SIG-M5 (cell line): ENCODE measurements at places on chromosomes 4 and X.

DNA sequence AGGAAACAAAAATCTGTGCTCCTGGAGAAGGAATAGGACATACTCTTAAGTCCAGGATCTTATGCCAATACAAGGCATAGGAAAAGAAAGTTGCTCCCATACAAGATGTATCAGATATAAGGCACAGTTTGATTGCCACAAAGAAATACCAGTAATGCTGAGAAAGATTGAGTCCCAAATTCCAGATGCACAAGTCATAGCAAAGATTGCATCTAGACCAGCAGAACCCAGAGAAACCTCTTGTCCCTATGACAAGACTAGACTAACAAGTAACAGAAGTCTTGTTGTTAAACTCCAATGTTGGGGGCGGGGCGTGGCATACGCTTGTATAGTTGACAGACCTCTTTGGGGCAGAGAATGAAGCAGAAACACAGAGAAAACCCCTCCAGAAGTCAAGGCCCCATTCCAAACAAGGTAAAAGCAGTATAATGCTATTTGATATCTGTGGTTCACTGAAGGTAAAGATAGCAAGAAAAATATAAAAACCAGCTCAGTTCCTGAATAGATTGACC lies 671.5 kb upstream of the GRIA3 start:
- DNase-seq, result no peak

DNA sequence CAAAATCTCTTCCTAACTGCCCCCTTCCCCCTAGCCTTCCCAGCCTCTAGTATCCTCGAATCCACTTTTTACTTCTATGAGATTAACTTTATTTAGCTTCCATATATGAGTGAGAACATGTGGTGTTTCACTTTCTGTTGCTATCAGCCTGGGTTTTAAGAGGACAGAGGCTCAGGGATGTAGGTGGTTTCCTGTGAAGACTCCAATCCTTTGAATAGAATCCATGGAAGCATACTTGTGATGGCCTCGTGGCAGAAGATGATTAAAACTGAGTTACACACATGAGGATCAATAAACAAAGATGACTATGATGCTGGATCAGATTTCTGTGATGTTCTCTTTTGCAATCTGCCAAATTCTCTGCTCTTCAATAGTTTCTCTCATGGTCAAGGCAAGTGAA lies 29.8 kb downstream of the CD99L2 start:
- no peak for DNase-seq

DNA sequence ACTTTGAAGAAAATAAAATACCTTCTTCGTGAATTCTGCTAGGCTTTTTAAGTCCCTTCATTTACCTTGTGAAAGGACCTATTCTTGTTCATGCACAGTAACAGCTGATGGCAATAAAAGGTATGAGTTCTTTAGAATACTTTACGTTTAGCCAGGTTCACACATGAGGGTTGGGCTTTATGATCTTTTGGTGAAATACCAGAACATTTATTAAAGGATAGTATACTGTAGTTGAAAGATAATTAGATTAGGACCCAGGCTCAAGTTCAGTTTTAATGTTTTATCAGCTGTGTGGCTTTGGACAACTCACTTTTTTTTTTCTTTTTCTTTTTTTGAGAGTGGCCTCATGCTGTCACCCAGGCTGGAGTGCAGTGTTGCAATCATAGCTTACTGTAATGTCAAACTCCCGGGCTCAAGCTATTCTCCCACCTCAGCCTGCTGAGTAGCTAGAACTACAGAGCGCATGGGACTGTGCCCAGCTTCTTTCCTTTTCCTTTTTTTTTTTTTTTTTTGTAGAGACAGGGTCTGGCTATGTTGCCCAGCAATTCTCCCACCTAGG lies 28.2 kb upstream of the NEIL3 start:
- no peak for DNase-seq

GRCh38 chrX:153526801-153527200 lies 9.4 kb downstream of the ATP2B3 start:
- DNase-seq, result no peak

DNA sequence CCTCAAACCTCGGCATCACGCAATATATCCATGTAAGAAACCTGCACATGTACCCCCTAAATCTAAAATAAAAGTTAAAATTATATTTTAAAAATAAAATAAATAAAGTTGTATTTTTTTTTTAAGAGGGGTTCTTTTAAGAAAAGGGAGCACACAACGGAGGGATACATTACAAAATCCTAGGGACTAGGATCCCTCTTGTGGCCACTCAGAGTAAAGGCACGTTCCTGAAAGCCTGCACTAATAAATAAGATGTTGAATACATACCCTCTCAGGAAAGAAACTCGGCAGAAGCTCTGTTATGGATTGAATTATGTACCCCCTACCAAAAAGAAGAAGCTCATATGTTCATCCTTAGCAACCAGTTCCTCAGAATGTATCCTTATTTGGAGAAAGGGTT lies 50.9 kb upstream of the PRDX4 start:
- no peak for DNase-seq

GRCh38 chr4:121392426-121393086 lies 11.7 kb upstream of the QRFPR start:
- DNase-seq, result no peak

GRCh38 chr4:93814722-93815121 lies 13.8 kb upstream of the ATOH1 start:
- DNase-seq, result no peak

GRCh38 chr4:64883087-64883807 lies 474.0 kb upstream of the TECRL start:
- DNase-seq, result no peak

- no peak for DNase-seq
Observed at GRCh38 chr4:174910271-174910670, 7.9 kb upstream of the ADAM29 start.

GRCh38 chr4:1797861-1798579 lies 4.9 kb downstream of the FGFR3 start:
- DNase-seq, result no peak

- DNase-seq, result no peak
Observed at GRCh38 chr4:124433500-124433899, 279.0 kb downstream of the ANKRD50 start.

DNA sequence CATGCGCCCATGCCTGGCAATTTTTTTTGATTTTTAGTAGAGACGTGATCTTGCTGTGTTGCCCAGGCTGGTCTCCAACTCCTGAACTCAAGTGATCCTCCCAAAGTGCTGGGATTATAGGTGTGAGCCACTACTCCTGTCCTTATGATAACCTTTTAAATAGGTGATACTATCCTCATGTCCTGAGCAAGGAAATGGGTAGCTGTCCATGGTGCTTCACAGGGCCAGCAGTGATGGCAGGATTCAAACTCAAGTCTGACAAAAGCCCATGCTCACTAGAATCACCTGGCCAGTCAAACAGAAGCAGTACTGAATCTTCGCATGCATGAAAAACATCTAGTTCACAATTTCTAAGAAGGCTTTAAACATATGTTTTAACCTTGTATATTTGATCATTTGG lies 235.1 kb downstream of the NR3C2 start:
- DNase-seq, result no peak

DNA sequence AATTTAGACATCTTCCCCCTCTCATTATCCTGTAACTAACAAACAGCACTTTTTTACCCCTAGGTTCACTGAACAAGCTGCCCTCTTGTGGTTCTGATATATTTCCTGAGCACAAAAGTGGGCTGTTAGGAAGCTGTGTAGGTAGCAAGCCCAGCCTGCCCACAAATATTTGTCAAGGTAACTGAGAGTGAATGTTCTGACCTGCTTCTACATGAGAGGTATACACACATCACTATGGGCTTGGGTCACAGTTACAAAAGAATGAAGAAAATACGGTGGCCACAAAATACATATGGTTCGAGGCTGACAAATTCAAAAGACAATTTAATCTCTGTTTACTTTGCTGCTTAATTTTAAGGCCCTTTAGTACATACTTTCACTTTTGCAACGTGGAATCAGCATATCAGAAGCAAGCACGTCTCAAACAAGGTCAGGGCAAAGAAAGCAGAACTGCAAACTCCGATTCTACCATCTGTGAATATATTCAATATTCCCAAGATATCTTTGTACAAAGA lies 78.7 kb downstream of the RBM47 start:
- DNase-seq, result no peak

- DNase-seq, result no peak
Observed at GRCh38 chr4:186755550-186756519, 32.2 kb upstream of the FAT1 start.

- no peak for DNase-seq
Observed at GRCh38 chrX:122913764-122914163, 270.3 kb upstream of the GRIA3 start.

GRCh38 chr4:16760617-16761363 lies 137.7 kb downstream of the LDB2 start:
- DNase-seq, result no peak

DNA sequence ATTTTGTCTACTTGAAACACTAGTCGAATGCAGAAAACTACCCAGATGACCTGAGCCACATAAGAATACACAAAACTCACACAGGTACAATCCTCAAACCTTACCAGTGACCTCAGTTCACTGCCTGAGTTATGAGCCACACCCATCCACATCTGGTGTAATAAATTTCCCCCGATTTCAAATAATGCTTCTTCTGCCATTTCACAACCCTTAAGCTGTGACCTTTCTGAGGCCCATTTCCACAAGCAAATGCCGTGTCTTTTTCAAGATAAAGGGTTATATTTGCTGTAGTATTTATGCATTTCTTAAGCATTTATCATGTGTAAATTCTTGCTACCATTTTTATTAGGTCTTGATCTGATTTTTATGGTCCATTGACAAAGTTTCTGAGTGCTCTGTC lies 1.8 kb upstream of the ARHGEF38 start:
- no peak for DNase-seq

DNA sequence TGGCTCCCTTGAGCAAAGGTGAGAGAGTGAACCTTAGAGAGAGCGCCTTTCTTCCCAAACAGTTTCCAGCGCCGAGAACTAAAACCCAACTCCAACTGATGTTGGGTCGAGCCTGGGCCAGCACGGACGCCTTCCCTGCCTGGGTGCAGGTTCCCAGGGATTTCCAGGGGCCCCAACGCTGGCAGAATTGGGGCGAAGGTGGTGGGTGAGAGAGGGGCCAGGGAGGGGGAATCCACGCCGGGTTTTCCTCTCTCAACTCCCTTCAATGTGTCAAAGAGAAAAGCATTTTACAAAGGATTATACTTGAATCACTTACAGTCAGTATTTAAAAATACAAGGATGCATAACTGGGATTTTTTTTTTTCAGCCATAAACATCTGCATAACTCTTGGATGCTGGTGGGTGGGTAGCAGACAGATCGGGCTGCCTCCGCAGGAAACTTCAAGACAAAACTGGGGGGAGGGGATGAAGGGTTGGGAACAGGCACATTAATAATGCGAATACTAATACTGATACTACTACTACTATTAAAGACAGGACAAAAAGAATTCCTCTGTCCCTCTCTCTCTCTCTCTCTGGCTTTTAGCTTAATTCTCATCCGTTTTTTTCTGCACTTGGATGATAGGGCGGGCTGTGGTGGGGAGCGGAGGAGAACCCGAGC lies 1.3 kb upstream of the ARX start:
- DNase-seq, result no peak

DNA sequence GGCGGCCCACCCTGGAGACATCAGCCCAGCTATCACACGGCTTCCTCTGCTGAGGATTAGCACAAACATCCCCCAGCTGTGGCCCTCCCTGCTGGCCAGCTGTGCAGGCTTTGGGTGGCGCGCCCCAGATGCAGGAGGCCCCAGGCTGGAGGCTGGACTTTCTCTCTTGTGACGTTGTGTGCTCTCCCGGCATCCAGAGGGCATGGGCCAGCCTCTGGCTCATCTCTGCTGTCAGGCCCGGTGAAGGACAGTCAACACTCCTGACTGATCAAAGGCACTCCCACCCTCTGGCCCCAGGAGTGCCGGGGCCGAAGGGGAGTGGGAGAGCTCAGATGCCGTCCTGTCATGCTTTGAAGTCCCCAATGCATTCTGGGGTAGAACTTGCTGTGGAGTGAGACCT lies 29.9 kb upstream of the PJA1 start:
- DNase-seq, result no peak
